Activated naive CD4-positive, alpha-beta T cell treated with Interleukin-2 at 50 U/mL for 16 hours (primary cell): ENCODE measurements at places on chromosomes 6 and 20.

DNA sequence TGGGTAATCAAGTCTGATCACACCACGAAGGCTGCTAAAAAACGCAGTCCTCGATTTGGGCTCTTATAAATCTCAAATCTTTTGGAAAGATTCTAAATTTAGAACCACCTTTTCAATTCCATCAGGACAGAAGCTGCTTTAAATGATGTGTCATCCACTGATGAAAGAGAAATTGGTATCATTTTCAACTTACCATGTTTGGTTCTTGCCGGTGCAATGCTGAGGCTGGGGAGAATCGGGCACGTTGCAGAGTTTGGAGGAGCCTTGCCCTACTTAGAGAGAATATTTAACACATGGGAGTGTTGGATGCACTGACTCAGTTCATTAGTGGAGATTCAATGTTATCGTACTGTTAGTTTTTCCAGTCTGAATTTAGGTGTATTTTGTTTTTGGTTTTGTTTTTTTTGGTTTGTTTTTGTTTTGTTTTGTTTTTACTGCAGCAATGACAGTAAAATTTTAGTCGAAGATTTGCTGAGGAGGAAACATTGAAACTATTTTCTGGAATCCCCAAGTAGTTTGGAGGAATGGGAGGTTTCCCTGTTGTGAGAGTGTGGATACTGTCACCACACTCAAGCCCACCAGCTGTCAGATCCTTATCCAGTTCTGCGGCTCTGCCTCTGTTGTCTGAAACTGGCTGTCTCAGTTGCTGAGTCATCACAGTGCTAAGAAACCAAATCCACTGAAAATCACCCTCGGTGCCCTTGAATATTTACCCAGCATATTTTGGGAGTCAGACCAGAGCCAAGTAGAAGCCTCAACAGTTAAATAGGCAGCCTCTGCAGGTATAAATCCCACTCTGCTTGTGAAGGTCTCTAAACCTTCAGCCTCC lies 497.0 kb downstream of the BTBD3 start:
- no peak for DNase-seq

GRCh38 chr6:165013701-165014100 lies 295.7 kb downstream of the C6orf118 start:
- DNase-seq, result no peak

DNA sequence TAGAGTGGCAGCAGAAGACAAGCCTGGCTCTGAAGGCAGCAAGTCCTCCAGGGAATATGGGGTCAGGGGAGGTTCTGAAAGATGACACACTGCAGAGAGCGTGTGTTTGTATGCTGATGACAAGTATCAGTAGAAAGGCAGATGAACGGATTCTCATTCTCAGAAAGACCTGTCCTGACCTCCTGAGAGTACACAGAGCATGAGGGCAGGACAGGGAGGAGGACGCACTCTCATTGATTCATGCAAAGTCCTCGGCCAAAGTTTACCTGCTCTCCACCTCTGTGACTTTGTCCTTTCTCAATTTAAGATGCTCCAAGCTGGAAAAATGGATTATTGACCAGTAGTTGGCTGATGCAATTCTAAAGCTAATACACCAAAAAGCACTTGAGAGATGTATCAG lies 156.7 kb downstream of the LPA start:
- no peak for DNase-seq

DNA sequence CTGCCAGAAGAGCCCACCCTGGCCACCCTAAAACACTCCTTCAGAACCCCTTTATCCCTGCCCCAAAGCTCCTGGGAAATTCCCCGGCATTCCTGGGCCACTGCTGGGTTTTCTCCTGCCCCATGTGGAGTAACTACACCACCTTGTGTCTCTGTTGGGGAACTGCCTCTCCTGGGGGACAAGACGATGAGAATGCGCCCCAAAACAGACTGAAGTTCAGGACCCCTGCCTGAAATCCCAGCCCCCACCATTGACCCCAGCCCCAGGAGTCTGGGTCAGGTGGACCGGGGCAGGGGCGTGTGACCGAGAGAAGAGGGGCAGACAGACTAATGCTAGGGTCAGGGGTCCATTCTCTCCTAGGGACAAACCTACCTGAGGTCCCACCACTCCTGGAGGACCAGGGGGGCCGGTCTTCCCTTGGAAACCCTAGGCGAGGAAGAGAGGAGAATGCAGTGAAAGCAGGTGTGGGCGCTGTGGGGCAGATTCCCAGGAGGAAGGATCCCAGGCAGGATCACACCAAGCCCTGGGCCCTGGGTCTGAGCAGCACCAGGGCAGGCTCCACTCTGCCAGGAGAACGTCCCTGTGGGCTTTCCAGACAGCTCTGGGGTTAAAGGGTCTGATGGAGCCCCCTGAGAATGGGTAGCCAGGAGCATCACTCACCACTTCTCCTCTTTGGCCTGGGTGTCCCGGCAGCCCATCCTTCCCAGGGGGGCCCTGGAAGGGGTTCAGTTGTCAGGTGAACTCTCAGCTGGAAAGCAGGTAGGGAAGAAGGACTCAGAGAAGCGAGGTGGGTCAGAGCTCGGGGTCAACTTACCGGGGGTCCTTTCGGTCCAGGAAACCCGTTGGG lies 19.4 kb downstream of the COL11A2 start:
- no peak for DNase-seq

DNA sequence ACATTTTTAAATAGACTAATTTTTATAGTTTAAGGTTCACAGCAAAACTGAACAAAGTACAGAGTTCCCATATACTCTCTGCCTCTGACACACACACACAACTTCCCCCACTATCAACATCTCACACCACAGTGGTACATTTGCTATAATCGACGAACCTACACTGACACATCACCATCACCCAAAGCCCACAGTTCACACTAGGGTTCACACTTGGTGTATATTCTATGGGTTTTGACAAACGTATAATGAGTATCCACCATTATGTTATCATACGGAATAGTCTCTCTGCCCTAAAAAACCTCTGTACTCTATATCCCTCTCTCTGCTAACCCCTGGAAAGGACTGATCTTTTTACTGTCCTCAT lies 15.6 kb downstream of the TMEM30A start:
- no peak for DNase-seq

DNA sequence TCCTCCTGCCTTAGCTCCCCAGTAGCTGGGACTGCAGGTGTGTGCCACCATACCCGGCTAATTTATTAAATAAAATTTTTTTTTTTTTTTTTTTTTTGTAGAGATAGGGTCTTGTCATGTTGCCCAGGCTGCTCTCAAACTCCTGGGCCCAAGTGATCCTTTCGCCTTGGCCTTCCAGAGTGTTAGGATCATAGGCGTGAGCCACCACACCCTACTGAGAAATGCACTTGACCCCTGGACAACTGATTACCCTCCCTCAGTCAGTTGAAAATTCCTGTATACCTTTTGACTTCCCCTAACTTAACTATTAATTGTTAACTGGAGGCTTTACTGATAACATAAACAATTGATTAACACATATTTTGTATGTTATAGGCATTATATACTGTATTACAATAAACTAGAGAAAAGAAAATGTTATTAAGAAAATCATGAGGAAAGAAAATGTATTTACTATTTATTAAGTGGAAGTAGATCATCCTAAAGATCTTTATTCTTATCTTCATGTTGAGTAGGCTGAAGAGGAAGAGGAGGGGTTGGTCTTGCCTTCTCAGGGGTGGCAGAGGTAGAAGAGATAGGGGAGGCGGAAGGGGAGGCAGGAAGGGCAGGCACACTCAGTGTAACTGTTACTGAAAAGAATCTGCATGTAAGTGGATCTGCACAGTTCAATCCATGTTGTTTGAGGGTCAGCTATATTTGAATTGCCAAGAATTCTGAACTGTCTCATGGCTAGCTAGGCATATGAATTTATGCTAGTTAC lies 104.3 kb downstream of the FARS2 start:
- no peak for DNase-seq
